NCI-H1694 (cell line): ENCODE measurements at places on chromosomes 1 and 21.

DNA sequence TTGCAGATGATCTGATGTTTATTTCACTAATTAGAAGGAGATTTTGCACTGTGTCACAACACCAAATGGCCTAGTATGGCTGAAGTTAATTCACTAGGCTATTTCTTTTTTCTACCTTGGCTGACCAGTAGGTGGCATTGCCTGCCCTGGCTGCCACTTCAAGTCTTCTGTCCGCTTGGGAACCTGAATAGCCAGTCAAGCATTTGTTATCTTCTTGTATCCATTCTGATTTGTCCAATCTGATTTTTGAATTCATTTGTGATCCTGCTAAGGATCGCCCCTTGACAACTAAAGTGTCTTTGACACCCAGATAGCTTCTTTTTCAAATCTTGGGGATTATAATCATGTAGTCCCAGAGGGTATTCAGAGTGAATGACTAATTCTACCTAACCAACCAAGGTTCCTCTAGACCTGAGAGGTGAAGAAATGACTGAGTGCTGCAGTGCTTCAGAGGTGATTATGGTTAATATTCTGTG, 99.4 kb downstream of the GIPC2 start:
- peak; percentile 25 for DNase-seq

- no peak for DNase-seq
Observed at GRCh38 chr1:205598841-205599668, 32.8 kb downstream of the ELK4 start.

DNA sequence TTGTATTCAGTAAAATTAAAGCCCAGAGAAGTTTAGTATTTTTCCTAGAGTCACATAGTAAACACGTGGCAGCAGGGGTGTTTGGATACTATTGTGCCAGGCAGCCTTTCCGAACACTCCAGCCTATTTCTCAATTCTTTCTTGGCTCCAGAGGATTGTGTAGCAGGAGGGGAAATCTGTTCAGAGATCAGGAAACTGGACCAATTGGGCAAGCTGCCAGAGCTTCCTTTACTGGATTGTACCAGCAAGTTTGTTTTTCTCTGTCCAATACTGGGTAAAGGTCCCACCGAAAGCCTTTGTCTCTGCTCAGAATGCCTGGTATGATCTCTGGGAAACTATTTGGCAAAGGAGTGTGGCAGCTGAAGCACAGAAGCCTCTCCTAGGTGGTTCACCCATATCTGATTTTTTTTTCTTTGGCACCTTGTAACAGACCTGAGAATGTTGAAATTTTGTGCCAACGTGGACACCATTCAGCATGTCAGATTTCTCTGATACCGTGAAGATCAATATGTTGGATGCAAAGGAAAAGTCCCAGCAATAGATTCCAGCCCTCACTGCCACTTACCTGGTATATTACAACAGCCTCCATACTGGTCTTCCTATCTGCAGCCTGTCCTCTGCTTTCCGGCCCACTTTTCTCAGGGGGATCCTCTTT, 126.2 kb downstream of the FGGY start:
- peak; percentile 11 for DNase-seq

GRCh38 chr1:223835754-223836153, 10.0 kb downstream of the TP53BP2 start:
- DNase-seq, result no peak

DNA sequence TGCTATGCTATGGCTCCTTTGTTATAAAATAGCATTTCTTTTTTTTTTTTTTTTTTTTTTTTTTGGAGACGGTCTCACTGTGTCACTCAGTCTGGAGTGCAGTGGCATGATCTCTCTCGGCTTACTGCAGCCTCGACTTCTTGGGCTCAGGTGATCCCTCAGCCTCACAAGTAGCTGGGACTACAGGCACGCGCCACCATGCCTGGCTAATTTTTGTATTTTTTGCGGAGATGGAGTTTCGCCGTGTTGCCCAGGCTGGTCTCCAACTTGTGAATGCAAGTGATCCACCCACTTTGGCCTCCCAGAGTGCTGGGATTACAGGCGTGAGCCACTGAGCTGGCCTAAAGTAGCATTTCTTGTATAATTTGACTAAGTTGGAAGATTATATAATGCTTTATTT, 10.8 kb downstream of the CAMTA1 start:
- no peak for DNase-seq

- no peak for DNase-seq
Observed at GRCh38 chr1:216587715-216588114, 135.5 kb downstream of the ESRRG start.

GRCh38 chr1:20141001-20141400, 1.9 kb downstream of the PLA2G2F start:
- DNase-seq, result no peak

GRCh38 chr1:74689621-74690363, 16.2 kb upstream of the ERICH3 start:
- DNase-seq, result peak; percentile 87

DNA sequence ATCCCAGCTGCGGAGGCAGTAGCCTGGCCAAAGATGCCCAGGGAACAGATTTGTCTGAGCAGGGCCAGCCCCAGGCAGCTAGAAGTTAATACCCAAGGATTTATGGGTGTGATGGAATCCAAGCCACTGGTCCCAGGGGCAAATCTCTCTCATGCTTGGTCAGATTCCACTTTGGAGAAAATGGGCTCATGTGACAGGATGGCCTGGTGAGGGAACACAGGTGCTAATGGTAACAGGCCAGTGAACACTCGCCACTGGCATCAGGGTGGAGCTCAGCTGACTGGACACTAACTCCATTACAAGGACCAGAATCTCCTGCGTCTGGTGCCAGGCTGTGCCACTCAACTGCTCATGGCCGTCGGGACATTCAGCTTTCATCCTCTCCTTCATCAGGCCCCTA, 12.0 kb downstream of the MDM4 start:
- DNase-seq, result no peak

- DNase-seq, result no peak
Observed at GRCh38 chr1:115748401-115749150, 19.9 kb downstream of the CASQ2 start.

GRCh38 chr1:196115646-196116045, 492.6 kb downstream of the KCNT2 start:
- DNase-seq, result no peak

GRCh38 chr1:186122837-186123236, 252.2 kb downstream of the TPR start:
- no peak for DNase-seq

GRCh38 chr21:37424396-37424795, 57.8 kb downstream of the DYRK1A start:
- no peak for DNase-seq

DNA sequence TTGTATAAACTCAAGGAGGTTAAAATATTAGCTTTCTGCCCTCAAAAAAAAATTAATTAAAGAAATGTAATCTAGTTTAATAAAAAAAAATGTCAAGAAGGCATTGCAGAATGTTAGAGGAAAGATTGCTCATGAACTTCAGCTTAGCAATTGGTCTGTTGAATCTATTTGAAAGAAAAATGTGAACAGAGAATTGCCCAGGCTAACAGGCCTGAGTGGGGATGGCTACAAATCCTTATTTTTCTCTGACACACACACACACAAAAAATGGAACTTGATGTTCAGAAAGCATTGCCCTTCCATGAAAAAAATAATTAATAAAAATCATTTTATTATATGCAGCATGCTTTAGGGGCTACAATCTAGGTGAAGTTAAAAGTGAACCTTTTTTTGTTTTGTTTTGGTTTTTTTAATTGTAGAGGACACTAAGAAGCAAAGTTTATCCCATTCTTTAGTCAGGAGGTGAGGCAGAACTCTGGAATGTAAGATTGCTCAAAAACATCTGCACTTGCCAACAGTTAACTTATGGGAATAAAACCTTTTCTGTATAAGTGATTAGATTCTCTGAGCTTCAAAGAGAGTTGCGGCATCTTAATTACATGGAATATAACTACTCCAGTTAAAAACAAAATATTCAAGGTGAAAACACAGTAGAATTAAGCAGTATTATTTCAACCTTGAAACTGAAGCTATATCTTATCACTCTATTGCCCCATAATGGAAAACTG, 658.5 kb upstream of the ADGRL2 start:
- DNase-seq, result no peak

DNA sequence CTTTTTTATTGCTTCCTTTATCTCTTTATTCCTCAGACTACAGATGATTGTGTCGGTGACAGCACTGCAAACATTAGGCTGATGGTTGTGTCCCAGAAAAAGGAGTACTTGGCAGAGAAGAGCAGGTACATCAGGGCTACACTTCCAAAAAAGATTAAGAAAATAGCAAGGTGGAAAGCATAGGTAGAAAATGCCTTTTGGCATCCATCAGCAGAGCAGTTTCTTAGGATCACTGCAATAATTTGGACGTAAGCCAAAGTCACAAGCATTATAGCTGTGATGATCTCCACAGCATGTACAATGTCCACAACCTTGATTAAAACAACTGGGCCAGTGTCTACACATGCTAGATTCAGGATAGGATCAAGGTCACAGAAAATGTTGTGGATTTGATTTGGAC, 5.9 kb downstream of the OR6K2 start:
- DNase-seq, result no peak

DNA sequence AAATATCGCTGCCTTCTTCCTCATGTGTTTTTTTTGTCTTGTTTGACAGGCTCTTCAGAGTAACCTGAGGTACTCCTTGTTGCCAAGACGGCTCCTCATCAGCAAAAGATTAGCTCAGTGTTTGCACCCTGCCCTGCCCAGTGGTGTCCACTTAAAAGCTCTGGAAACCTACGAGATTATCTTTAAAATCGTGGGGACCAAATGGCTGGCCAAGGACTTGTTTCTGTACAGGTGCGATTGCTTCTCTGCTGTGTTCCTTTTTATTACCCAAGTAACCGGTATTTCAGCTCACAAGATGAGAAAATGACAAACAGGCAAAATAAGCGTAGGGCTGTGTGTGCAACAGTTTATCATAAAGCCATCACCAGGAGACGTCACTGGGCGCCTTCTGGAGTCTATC, 42.4 kb downstream of the DOP1B start:
- DNase-seq, result no peak

GRCh38 chr1:163347106-163347505, 25.4 kb downstream of the NUF2 start:
- no peak for DNase-seq

DNA sequence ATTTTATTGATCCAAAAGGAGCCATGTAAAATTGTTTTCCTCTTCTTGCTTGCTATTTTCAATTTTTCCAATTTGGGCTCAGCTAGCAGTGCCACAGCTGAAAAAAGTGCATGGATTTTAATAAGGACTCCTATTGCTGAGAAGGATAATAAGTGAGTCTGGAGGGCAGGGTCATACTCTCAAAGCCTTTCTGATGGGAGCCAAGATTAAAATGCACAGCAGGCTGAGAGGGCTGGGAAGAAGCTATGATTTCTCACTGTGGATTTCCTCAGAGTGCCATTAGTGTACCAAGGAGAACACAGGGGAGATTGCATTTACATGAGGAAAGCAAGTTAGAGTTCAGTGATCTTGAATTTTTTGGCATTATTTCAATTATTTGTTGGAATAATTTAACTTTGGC, 261.3 kb downstream of the ST6GALNAC3 start:
- DNase-seq, result no peak

GRCh38 chr1:41351262-41352151, 9.7 kb upstream of the FOXO6 start:
- DNase-seq, result no peak

DNA sequence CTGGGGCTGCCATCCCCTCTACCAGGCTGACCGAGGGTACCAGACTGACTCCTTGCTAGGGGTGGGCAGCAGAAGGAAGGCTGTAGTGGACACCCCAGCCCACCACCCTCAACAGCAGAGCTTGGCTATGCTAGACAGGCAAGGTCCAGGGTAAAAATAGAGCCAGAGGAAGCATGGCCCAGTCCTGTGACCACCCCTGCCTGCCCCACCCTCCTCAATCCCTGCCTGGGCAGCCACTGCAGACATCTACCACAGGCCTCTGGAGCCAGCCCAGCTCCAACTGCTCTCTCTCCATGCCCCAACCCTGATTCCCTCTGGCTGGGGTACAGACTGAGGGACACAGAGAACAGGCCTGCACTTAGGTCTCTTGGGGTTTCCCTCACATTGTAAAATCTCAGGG, 1.7 kb downstream of the S100A1 start:
- no peak for DNase-seq

- DNase-seq, result peak; percentile 1
Observed at GRCh38 chr1:202750761-202751160, 40.5 kb upstream of the SYT2 start.

DNA sequence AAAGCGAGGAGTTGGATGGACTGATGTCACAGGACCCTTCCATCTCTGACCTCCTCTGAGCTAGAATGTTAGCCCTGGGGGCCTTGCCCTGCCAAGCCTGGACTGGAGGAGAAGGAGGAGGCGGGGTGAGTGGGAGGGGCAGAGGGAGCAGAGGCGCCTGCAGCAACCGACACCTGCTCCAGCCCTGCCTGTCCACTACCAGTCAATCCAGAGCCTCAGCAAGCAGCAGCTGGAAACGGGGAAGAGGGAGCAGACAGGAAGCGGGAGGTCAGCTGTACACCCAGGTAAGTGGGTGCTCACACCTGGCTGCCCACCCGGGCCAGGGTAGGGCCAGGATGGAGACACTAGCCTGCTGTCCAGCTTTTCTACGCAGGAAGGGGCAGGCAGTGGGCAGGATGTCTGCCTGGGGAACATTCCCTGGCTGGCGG, at the start of gene IGFN1:
Gene IGFN1 (plus strand): TSS at position 201 of the 428 bp plus-strand sequence. CDS start 2,470 bp downstream, outside the sequence.
- DNase-seq, result no peak

GRCh38 chr21:28801906-28802305, 190.8 kb downstream of the LTN1 start:
- no peak for DNase-seq

- DNase-seq, result no peak
Observed at GRCh38 chr21:40158366-40158765, 291.1 kb downstream of the PCP4 start.

DNA sequence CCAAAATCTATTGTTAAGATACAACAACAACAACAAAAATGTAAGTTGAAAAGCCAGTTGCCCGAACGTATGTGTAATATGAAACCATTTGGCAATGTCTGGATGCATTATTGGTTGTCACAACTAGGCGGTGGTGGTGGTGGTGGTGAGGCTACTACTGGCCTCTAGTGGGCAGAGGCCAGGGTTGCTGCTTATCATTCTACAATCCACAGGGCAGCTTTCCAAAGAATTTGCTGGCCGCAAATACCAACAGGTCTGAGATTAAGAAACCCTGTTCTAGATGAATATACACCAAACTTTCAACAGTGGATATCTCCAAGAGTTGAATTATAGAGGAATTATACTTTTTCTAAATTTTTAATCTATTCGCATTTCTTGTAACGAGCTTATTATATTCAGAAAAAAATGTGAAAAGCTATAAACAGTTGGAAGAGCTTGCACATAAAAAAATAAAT, 26.8 kb upstream of the ZNF697 start:
- DNase-seq, result no peak

DNA sequence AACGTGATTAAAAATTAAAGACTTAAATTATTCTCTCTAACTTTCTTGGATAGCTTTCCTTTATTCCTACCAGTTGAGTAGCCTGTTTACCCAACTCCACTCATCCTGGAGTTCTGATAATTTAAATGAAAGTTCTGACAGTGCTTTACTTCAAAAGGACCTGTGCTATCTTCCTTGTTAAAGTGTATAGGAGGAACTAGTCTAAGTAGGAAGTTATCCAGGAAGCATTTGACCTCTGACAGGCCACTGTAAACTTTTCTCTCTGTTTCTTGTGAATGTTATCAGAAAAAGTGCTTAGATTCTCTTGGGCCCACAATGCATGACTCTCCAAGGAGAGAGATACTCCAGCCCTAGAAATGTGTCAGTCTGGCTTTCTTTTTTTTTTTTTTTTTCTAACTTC, 9.2 kb downstream of the UAP1 start:
- DNase-seq, result no peak

GRCh38 chr21:35783721-35784120, 276.6 kb downstream of the SETD4 start:
- no peak for DNase-seq
